ENCODE measurements at places on chromosomes 5 and 9.

GRCh38 chr9:90502134-90502533 lies 140.5 kb downstream of the DIRAS2 start:
- DNase-seq, result no peak

DNA sequence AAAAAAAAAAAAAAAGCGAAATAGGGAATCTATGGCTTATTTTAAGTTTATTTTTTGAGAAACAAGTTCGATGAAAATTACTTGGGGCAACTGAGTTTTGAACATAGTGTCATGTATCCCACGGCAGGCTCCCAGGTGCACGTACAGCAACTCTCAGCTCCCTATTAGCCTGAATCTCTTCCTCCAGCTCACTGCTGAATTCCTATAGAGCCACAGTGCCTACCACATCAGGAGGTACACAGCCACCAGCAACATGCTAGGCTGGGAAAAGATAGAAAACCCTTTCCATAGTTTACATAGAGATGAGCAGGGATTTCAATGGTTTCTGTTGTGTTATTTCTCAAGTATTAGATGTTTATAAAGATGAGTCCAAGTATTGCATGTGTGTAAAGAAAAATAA lies 115.9 kb upstream of the RGMB start:
- DNase-seq, result no peak

GRCh38 chr5:106454651-106455415 lies 1215.9 kb downstream of the EFNA5 start:
- no peak for DNase-seq

- DNase-seq, result no peak
Measured at GRCh38 chr9:117460743-117461142, 45.9 kb upstream of the ASTN2 start.

GRCh38 chr9:37953206-37953774 lies 49.4 kb upstream of the SLC25A51 start:
- DNase-seq, result no peak

DNA sequence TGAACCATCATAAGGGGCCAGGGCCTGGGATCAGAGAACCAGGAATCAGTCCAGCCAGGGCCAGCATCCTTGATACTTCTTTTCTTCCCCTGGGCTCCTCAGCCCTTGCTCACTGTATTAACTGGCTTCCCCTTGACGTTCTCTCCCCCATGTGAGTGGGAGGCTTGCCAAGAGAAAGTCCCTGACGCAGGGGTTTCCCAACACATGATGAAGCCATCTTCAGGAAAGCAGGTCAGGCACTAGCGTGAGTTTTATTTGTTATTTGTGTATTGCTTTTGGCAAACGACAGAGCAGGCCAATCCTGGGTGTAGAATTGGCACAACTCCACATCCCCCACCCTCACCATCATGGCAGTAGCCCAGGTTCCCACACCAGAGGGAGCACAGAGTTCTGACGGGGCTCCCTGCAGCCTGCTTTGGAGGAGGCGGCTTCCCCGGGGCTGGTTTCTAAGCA lies 165.5 kb upstream of the NFIL3 start:
- no peak for DNase-seq

- DNase-seq, result no peak
Measured at GRCh38 chr5:64790210-64790609, 21.5 kb downstream of the CWC27 start.

- DNase-seq, result no peak
Measured at GRCh38 chr9:96450613-96451528, 902 bp downstream of the HABP4 start.

DNA sequence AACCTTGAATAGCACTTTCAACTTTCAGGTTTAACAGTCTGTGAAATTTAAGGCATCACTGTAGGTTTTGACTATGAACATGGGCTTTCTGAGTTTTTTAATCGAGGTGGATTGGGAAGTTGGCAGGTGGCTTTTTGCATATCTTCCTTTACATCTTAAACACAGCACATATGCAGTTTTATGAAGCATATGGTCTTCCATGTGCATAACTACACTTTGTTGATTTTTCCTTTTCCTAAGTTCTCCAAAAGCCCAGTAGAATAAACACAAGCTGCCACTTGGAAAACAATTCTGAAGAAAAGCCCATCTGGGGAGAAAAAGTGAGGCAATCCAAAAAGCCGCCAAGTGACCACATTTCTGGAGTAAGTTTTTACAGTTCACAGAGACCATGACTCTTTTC lies 236.5 kb upstream of the IL12B start:
- DNase-seq, result no peak

- no peak for DNase-seq
Measured at GRCh38 chr9:114266969-114267368, 55.9 kb upstream of the ORM1 start.

GRCh38 chr5:74394528-74394915 lies 246.0 kb downstream of the ENC1 start:
- no peak for DNase-seq

GRCh38 chr9:121962421-121962820 lies 130.7 kb downstream of the TTLL11 start:
- DNase-seq, result no peak

DNA sequence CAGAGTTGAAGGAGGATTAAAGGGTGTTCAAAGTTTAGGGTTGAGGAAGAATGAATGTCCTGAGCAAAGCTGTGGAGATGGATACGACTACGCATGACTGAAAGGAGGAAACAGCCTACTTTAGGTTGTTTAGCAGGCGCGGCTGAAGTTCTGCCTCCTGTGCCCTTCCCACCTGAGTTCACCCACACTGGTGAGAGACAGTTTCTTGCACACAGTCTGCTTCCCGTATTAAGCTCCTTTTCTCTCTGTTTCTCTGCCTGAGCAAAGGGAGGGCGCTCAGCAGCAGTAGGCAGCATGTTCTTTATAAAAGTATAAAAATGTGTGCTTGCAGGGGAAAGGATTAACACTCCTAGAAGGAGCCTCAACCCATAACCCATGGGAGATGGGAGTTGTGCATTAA lies 224.0 kb upstream of the SMARCA2 start:
- no peak for DNase-seq

GRCh38 chr9:87722393-87723088 lies 3.4 kb upstream of the CTSL start:
- no peak for DNase-seq

- DNase-seq, result no peak
Measured at GRCh38 chr5:149060325-149060724, 2.5 kb downstream of the SH3TC2 start.

All from posterior vena cava (tissue), 2 donors.